ENCODE measurements at places on chromosomes 13 and 19.

GRCh38 chr13:27953676-27954405 is 15.3 kb downstream of the CDX2 start:
- DNase-seq, result peak; percentile 63

- DNase-seq, result no peak
Measured at GRCh38 chr13:64540468-64540867, 2689.7 kb downstream of the PCDH9 start.

DNA sequence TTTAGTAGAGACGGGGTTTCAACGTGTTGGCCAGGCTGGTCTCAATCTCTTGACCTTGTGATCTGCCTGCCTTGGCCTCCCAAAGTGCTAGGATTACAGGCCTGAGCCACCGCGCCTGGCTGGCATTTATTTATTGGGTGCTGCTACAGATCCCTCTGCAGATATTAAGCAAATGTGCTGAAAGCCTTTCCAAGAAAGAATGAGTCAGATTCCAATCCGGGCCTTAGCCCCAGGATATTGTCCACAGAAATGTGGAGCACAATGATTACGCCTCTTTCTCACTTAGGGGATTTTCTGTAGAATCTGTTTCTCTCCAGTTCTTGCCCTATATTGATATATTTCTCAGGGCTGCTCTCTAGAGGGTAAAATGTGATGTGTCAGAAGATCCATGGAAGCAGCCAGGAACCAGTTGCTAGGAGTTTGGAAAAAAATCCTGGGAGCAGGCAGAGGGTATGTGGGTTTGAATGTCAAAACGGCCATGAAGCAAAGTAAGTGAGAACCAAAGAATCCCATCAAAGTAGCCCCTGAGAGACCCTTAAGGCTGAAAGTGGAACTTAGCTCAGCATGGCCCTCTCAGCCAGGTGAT is 24.8 kb upstream of the IGFL4 start:
- no peak for DNase-seq

GRCh38 chr19:12789904-12790619 is 1.2 kb upstream of the JUNB start:
- DNase-seq, result no peak

DNA sequence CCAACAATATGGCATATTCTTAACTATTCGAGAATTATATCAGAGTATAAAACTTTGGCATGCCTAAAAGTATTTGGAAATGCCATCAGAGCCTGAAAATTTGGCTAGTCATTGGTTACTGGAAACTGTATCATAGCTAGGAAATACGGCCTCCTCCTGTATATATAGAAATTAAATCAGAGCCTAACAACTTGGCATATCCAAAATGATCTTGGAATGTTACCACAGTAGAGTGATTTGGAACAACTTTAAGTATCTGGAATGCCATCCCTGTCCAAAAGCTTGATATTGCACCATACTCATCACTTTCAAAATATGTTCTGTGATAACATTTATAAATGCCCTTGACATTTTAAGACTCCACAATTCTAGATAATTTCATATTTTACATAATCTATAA is 335.8 kb downstream of the SLITRK1 start:
- DNase-seq, result no peak

GRCh38 chr13:87827479-87827878 is 156.3 kb downstream of the SLITRK5 start:
- no peak for DNase-seq

- no peak for DNase-seq
Measured at GRCh38 chr13:85278851-85279250, 520.4 kb downstream of the SLITRK6 start.

DNA sequence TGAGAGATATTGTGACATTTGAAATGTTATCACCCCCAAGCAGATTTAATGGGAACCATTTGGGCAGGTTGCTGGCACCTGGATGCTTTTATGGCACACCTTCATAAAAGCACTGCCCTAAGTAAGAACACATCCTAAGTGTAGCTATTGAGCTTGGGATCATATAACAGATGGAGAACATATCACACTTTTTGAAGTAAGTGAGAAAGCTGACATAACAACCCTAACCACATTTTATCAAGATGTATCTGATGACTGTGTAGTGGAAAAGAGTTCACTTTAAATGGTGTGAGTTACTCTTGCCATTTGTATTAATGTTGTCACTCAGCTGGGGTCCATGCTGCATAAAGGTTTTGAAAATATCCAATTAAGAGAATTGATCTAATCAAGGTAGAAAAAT is 287.9 kb downstream of the DCLK1 start:
- DNase-seq, result no peak

DNA sequence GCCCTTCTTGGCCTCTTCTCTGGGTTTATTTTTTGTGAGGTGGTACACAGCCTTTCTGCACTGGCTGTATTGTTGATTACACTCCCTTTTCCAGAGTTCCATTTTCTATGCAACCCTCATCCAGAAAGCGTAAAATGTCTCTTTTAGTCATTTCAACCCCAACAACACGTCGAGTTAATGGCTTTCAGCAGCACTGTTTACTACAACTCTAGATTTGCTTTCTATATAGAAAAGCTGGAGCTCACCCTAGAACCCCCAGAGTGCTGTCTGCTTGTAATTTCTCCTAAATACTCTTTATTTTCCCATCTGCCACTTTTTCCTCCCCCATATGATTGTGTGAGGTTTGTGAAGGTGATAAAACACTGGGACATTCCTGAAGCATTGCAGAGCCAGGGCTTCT is 148.9 kb upstream of the TMTC4 start:
- no peak for DNase-seq

DNA sequence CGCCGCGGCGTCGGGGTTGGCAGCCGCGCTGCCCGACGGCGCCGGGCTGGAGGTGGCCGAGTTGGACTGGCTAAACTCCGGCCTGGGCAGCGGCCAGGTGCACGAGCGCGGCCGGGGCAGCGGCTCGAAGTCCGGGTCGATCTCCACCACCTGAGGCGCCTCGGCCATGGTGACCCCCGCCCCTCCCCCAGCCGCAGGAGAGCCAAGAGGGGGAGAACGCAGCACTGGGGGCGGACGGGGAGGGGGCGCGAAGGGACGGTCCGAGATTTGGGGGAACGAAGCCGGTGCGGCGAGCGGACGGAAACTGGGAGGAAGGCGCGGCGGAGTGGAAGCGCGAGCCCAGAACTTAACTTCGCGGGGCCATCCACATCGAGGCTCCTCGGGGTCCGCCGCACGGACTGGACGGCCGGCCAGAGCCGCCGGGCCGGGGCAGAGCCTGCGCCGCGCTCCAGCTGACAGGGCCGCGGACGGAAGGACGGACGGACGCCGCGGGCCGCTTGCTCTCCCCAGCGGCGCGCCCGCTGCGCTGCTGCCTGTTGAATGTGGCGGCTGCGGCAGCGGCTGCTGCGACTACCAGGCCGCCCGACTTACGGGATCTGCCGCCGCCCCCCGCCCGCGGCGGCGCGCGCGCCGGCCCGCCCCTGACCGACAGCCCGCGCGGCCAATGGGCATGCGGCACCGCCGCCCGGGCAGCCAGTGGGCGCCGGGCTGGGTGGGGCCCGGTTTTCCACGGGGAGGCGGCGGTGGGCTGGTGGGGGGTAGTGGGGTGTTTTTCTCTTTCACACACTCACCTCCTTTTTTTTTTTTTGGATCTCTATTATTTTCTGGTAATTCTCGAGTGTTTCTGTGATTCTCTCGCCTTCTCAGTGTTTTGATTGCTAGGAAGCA is at the start of gene FOXO1:
Gene FOXO1, minus strand, starts transcription at position 597 of the 888 bp plus-strand sequence. Its CDS starts 429 bp downstream, at position 168.
- peak; percentile 92 for DNase-seq

GRCh38 chr19:52741951-52742485 is 7.2 kb upstream of the ZNF611 start:
- DNase-seq, result no peak

DNA sequence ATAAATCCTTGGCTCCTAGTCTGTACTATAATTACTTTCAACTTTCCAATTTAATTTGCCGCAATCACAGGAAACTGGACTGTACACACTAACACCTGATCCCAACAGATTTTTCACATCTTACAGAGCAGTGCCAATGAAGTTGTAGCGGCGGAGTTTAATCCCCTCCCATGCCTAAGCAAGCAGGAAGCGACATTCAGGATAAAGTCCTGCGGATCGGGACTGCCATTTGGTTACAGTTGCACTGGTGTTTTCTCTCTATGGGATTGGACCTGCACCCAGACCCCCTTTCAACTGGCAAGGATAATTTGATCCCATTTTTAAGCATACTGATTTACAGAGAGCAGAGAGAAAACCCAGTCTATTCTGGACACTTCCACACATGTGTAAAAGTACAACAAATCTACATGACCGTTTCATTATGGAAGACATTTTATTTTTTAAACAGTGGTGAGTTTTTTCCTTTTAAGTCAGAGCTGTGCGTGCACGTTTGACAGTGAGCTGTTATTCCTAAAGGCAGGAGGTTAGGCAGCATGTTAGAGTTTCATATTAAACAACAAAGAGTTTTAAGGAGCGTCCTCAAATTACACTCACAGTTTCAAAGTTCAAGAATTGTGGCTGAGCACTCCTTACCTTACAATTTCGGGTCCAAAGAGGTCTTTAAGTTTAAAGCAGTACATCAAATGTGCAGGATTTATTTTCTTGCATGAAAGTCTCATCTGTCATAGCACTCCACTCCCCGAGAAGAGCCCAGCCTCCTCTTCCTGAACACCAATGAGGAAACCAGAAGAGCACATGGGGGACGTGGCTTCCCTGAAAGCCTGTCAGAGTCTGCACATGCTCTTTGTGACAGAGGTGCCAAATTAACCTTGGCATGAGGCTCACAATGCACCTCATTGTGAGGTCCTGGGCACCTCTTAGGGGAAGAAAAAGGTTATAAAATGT is 141.6 kb upstream of the RFC3 start:
- DNase-seq, result peak; percentile 63

- no peak for DNase-seq
Measured at GRCh38 chr19:1486720-1487575, 3.2 kb downstream of the PCSK4 start.

GRCh38 chr19:53981376-53981951 is 10.0 kb upstream of the CACNG6 start:
- no peak for DNase-seq

DNA sequence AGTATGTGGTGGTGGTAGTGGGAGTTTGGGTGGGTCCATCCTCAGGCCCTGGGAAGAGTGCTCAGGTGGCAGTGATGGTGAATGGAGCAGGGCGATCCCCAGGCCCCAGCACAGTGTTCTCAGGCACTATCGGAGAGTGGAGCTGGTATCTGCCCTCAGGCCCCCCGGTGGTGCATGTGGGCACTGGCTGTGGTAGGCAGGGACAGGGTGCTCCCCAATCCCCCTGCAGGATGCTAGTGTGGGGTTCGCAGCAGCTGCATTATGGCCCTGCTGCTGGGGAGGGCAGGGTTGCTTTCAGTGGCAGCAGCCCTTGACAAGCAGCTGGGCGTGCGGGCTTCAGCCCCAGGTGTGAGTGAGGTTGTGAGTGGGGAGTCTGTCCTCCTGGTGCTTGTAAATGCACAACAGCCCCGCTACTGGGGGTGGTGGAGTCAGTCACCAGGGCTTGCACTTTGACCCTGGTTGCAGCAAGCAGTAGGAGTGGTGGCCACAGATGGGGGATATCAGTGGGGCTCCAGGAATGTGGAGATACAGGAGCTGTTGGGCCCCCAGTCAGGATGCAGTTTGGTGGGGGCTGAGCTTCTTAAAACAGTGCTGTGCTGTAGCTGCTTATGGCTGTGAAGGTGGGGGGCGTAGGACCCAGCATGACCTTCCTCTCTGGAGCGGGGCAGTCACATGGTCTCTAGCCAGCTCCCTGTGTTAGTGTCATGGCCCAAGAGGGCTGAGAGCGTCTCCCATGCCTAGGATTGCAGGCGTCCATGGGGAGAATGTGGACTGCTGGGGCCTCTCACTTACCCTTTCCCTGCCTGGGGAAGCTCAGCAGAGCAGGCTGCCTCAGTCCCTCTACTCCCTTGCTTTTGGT is 38.7 kb upstream of the ARHGEF7 start:
- DNase-seq, result no peak

GRCh38 chr13:40348096-40348679 is 318.3 kb downstream of the FOXO1 start:
- no peak for DNase-seq

- DNase-seq, result no peak
Measured at GRCh38 chr19:15776991-15777970, 10.2 kb upstream of the OR10H5 start.

DNA sequence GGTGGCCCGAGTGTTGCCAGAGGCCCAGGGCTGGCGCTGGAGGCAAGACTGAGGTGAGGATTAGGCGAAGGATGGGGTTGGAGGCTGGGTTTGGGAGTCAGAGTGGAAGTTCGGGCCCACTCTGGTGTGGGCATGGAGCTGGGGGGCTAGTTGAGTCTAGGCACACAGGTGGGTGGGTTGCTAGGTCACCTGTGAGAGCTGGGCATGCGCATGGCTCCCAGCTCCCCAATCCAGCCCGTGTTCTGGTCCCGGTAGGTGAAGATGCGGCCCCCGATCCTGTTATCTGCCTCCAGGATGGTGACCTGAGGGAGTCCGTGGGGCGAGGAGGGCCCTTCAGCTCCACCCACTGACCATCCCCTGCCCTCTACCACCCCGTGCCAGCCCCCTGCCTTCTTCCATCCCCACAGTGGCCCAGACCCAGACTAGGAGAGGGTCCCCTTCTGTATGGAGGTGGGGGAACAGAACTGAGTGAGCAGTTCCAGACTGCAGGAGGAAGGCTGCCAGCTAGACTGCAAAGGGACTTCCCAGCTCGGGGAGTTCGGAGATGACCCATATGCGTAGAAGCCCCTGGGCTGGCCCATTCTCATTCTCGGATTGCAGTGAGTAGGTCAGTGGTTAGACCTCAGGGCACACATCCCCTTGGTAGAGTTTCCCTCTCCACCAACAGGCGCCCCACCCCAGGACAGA is 1.7 kb downstream of the IL4I1 start:
- DNase-seq, result no peak

DNA sequence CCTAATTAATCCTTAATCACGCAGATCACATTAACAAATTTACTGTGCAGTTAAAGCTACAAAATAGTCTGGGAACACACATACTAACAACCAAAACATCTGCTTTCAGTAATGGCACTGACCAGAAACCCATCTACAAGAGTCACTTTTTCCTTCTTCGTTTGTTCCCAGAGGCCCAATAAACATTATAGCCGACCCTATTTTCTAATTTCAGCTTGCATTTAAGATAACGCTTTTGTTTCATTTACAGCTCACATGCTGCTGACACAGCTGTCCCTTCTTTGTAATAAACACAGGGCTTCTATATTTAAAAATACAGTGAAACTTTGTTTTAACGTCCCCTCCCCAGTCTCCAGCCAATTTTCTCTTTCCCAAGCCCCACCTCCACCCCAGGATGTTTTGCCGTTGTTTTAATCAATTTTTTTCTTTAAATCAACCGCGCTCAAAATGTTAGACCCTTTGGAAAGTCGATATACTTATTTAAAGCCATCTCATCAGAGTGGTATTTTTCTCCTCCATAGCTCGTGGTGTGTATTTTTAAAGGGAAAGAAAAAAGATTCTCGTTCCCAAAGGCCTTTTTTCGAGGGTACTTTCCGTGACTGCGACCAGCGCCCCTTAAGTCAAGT is 1.7 kb upstream of the WBP4 start:
- peak; percentile 28 for DNase-seq

- DNase-seq, result no peak
Measured at GRCh38 chr19:56690670-56691069, 19.1 kb upstream of the ZNF835 start.

DNA sequence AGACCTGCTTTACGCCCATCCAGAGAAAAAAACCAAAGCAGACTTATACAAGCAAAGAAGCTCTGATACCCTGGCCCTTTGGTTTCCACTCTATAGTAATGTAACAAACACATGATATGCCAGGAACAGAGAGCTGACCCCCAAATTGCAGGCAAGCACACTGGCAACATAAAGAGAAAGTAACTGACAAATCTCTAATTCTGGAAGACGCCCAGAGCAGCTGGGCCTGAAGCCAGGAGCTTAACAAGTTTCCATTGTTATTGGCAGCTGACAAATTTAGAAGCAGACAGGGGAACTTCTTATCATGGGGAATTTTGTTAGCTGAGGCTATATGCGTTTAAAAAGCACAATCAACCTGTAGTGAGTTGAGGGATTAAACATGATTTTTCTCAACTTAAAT is 158.0 kb downstream of the DLEU7 start:
- peak; percentile 18 for DNase-seq
